ENCODE measurements at places on chromosomes 11 and 22. TPM values are rescaled to one million over a fixed set of nuclear protein-coding genes. Genes with fewer than 3 reads are reported as not detected.

DNA sequence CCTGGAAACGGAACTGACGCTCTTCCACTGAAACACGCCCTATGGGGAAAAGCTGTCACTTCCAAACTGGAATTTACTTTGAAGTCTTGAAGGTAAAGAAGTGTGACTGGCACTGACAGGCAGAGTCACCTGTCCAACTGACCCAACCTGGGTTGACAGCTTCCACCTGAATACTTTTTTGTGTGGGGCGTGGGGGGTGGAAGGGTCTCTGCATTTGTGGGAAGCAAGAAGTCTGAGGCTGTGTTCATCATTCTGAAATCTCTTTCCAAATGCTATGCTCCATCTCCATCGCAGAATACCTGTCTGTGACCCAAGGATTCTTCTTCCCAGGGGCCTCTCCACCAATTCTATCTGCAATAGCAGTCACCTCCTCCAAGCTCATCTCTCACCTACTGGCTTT lies 7.8 kb downstream of the IFT27 start:
- DNase-seq = no peak

GRCh38 chr11:116175707-116176106 lies 597.1 kb downstream of the BUD13 start:
- no peak for DNase-seq

DNA sequence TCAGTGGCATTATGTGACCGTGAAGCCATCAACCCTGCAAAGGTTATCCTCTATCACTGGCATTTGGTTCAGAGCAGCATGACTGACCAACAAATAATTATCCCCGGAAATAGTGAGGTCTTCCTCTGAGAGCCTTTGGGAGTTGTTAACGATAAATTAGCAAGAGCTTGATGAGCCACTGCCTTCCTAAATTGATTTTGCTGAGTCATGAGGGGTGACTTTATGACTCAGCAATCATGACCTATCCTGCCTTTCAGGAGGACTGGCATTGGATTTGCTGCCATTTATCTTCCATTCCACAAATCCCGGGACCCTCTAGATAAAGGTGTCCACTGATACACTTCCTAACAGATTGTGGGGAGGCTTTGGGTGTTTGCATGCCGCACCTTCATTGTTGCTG lies 80.8 kb upstream of the MTNR1B start:
- no peak for DNase-seq

DNA sequence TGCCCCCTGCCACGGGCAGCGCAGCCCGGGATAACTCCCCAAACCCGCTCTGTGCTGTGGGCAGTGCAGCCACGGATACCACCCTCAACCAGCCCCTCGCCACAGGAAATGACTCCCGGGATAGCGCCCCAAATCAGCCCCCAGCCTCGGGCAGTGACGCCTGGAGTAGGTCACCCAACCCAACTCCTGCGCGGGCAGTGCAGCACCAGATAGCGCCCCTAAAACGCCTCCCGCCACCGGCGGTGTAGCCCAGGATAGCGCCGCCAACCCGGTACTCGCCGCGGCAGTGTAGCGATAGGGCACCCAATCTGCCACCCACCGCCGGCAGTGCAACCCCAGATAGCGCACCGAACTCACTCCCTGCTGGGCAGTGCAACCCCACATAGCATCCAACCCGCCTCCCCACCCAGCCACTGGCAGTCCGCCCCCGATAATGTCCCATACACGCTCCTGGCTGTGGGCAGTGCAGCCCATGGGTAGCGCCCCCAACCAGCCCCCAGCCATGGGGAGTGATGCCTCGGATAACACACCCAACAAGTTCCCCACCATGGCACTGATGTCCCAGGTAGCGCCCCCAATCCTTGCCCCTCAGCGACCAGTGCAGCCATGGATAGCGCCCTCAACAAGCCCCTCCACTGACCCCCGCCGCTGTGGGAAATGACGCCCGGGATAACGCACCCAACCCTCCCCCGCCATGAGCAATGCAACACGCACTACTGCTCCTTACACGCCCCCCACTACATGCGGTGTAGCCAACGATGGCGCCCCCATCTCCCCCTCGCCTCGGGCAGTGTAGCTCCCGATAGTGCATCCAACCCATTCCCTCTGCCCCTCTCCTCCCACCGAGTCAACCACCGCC lies 1.5 kb downstream of the RFPL2 start:
- no peak for DNase-seq

DNA sequence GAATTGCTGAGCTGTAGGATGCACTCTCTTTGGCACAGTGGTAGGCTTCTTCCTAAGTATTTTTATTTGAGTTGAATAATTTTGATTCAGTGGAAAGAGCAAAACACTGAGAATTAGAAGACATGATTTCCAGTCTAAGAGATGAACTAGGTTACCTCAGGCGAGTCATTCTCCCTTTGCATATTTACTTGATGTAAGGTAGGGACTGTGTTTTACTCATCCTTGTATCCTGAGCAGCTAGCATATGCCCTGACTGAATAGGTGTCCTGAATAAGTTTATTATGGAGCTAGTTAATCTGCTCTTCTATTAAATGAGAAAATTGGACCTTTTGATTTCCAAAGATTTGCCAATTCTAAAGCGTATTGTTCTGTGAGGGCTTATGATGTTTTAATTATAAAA lies 50.7 kb downstream of the STIM1 start:
- DNase-seq = no peak

GRCh38 chr22:39384750-39385480 lies 14.7 kb upstream of the TAB1 start:
- peak; percentile 28 for DNase-seq

GRCh38 chr22:44968736-44969135 lies 41.1 kb downstream of the PHF21B start:
- no peak for DNase-seq

GRCh38 chr11:16195651-16196050 lies 160.7 kb downstream of the SOX6 start:
- peak; percentile 65 for DNase-seq

DNA sequence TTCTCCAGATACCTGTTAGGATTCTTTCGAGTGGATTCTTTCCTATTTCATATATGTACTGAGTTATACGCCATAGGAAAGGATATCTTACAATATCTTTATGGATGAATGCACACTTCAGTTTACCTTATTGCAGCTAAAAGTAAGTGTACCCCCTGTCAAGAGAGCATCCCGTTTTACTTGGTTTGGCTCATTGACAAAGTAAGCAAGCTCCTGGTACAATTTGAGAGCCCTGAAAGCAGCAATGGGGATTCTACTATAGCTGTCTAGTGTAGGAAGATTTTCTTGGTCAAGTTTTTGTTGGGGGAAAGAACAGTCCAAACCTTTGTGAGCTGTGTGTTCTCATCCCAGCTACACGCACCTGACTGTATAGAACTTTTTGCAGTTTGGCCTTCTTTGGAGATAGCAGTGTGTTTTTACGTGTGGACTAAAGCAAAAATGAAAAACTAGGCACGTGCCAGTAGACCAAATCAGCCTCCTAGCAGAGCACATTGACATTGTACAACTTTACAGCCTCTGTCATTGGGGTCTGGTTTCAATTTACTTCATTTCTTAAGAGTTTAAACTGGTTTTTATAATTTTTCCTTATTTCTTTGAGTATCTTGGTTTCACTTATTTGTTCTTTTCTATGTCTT lies 44.0 kb downstream of the PPP6R3 start:
- DNase-seq = no peak

DNA sequence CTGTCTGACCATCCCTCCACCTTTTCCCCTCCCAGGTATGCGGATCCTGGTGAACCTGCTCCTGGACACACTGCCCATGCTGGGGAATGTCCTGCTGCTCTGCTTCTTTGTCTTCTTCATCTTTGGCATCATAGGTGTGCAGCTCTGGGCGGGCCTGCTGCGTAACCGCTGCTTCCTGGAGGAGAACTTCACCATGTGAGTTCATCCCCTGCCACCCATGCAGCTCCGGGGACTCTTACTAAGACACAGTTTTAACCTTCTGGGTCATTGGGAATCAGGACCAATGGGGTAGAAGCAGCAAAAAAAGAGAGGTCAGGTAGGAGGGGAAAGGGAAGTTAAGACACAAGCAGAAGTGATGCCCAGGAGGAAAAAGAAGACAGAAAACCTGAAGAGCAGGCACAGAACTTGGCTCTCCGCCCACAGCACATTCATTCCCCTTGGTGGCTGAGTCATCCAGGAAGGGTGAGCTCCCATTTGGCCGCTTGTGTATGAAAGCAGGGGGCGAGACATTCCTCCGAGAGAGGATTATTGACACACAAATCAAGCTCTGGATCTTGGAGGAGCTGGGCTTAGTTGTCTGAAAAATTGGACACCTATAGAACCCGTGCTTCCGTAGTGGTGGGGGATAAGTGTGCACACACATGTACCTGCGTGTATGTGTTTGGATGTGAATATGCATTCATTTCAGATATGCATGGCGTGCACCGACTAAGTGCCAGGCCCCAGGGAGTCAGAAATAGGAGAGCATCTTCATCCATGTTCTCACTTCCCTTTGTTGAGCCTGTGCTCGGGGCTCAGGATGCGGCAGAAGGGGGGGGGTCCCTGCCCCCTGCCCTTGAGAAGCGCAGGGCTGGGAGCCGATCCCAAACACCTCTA lies 64.2 kb downstream of the CACNA1I start:
- peak; percentile 92 for DNase-seq

GRCh38 chr11:86663761-86664160 lies 8.7 kb downstream of the ME3 start:
- no peak for DNase-seq

GRCh38 chr11:10567446-10567845 lies 1.0 kb downstream of the LYVE1 start:
- DNase-seq = no peak

DNA sequence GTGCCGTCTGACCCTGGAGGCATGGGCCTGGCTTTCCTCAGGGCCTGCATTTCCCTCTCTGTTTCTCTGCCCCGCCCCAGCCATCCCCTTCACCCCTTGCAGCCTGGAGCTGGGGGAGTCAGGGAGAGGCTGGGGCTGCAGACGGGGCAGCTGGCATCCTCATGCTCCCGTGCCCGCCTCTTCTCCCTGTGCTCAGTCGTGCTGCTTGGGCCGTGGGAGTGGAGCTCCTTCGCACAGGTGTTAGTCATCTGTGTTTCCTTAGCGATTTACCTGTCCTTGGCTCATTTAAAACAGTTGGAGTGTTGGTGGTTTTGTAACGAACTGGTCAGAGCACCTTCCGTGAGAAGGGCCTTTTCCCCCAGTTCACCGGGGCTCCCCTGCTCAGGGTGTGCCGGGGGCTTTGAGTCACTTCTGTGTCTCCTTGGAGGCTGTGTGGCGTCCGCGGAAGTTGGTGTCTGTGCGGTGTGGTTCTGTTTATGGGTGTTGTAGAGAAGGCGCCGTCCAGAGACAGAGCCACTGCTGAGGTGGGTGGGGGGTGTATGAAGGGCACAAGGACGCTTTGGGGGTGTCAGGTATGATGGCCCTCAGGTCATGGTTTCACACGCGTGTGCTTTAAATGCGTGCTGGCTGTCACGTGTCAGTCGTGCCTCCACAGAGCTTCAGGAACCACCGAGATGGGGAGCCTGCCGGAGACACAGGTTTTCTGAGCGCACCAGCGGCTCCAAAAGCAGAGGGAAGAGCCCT lies 19.5 kb downstream of the BRSK2 start:
- DNase-seq = no peak

DNA sequence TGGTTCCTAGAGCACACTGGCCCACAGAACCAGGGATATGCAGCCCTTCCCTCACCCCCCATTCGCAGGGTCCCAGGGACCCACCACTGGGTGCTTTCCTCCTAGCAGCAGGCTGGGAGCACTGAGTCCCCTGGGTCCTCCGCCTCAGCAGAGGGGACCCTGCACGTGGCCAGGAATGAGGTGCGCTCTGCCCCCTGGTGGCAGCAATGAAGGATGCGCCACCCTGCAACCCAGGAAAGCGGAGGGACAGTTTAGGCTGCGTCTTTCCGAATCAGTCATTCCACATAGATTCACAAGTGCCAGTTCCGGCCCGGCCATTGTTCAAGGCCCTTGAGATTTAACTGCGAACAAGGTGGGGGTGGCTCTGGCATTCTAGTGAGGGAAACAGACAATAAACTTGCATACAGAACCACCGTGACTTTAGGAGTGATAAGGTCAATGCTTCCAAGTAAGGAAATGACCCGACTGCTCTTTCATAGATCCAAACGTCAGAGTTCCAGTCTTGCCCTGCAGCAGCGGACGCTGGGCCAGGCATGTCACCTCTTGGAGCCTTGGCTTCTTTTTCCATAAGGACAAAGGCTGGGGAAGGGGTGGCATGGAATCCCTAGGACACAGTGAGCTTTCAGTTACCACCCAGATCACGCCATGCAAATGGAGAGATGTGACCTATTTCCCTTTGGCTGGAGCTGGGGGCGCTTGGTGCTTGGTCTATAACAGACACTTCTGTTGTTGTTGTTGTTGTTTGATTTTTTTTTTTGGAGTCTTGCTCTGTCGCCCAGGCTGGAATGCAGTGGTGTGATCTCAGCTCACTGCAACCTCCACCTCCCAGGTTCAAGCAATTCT lies 7.7 kb downstream of the RIN1 start:
- DNase-seq = peak; percentile 70

GRCh38 chr22:35985371-35985770 lies 43.3 kb downstream of the RBFOX2 start:
- no peak for DNase-seq

DNA sequence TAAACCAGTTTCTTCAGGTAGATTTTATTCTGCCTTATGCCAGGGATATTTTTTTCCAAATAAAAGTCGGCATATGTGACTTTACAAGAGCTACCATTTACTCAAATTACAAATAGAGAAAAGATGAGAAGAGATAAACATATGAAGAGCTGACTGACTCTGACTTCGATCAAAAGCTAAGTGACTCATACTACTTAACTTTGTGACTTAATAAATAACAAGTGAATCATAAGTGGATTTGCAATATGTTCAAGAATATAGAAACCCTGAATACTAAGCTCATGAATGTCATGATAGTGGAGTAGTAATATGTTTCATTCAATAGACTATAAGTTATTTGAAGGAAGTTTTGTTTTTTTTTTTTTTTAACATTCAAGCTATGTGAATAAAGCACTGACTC lies 130.5 kb upstream of the ANO3 start:
- DNase-seq = peak; percentile 88

- no peak for DNase-seq
Observed at GRCh38 chr11:112294688-112295340, 34.2 kb upstream of the PLET1 start.

DNA sequence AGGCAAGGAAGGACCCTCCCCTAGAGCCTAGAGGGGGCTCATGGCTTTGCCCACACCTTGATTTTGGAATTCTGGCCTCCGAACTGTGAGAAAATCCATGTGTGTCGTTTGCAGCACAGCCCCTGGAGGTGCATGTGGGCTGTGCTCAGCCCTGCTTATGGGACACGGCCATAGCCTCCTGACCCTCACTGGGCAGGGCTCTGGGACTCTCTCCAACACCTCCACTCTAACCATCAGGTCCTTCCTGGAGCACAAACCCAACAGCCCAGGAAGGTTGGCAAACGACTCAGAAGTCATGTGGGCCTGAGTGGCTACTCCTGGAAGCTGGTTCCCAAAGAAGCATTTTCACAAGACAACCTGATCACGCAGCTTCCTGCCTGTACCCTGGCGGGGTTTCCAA lies 144.1 kb downstream of the CTTN start:
- no peak for DNase-seq

GRCh38 chr11:62912268-62912667 lies 8.9 kb downstream of the CHRM1 start:
- no peak for DNase-seq

GRCh38 chr11:18393581-18394274 lies 635 bp upstream of the LDHA start:
- DNase-seq = no peak

- no peak for DNase-seq
Observed at GRCh38 chr22:31340360-31340759, 5.8 kb downstream of the PATZ1 start.

BET1L gene
- 10.0 TPM for total RNA-seq

ACR gene
- total RNA-seq = not detected

MS4A6A gene
- not detected for total RNA-seq

YAP1 gene
- 251 TPM for total RNA-seq

OR51B4 gene
- total RNA-seq = not detected
